A172 (cell line): ENCODE measurements at places on chromosomes 5 and 9.

DNA sequence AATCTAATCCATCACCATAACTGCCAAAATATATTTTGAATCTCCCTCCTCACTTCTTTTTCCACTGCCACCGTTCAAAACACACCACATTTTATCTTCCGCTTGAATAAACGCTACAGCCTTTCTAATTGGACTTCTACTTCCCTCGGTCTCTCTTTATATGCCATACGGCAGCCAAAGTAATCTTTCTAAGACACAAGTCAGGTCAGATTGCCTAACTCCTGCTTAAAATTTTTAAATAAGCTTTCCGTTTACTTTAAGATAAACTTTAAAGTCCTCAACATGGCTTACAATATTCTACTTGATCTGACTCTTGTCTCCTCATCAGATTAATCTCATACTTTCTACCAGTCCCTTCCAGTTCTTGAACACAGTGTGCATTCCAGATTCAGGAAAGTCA is 9.7 kb downstream of the AFF4 start:
- DNase-seq, result no peak

- DNase-seq, result no peak
Observed at GRCh38 chr9:110579034-110579861, at the start of gene SVEP1. SVEP1 (minus strand) TSS chr9:110579741; CDS start chr9:110579543, 198 bp downstream.

DNA sequence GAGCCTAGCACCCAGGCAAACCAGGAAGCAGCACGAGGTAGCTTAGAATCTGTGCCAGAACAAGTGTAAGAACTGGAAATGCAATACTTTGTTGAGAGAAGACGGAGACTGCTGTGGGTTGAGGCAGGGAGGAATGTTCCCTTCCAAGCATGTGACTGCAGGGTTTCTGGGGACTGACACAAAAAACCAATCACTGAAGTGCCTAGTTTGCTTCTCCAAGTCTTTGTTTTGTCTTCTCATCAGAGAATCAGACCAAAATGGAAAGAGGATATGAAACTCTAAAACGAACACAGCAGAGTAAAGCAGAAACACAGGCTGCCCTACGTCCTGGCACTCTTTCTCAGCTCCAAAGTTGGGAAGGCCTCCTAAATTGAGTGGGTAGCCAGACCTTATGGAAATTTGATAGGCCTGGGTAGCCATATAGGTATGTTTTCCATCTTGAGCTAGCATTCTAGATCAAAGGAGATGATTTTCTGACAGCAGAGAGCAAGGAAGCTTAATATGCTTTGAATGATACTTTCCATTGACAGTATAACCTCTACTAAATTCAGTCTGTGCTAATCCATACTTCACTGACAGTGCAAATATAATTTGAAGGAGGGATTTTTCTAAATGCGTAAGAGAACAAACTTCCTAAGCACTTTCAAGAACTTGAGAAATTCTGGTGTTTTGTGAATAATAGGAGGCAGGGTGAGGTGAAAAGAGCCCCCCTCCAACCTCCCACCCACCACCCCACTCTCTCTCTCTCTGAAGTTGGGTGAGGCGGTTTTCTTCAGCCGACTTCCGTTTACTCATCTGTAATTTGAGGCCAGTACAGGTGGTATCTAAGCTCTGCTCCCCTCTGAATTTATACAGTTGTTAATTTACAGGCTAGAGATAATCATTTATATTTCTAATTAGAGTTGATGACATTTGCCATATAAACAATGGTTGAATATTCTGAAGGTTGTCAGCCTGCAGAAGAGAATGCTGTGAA is 5.5 kb downstream of the ADRB2 start:
- no peak for DNase-seq

GRCh38 chr9:111838439-111838838 is 43.7 kb upstream of the SHOC1 start:
- DNase-seq, result no peak

- DNase-seq, result no peak
Observed at GRCh38 chr9:15357050-15357653, 50.1 kb upstream of the TTC39B start.

DNA sequence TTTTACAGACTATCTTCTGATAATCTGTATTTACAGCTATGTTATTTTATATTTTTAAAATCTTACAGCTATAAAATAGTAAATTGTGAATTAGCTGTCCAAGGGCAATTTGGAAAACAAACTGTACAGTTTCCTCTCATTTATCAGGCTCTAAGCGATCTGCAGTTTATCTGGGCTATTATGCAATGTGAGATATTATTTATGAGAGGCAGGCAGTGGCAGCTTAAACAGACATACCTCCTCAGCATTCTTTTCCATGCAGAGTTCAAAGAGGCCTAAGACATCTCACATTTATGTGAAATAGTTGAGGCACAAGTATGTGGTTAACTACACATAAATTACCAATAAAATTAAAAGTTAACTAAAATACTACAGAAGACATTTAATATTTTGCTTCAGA is 10.2 kb downstream of the NIPSNAP3B start:
- DNase-seq, result no peak

- no peak for DNase-seq
Observed at GRCh38 chr5:118834710-118835109, 153.6 kb downstream of the DTWD2 start.

DNA sequence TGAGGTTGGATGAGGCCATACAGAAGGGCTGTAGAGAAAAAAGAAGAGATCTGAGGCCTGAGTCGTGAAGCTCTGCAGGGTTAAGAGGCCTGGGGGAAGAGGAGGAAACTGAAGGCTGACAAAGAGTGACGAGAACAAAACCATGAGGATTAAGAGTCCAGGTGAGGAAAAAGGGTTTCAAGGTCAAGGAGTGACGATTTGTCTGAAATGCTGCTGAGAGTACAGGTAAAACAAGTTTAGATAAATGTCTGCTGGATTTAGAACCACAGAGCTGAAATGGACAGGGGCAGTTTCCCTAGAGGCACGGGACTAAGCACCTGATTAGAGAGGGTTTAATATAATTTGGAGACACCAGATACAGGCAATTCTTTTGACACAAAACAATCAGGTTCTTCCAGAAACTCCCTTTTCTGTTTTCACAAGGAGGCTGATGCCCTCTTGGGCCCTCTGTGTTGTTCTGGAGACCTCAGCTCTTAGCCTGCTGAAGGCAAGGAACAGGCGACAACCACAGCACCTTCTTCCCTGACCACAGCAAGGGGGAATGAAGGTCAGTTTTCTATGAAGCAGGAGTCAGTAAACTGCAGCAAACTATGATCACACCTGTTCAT is 14.6 kb upstream of the GCNT1 start:
- no peak for DNase-seq

DNA sequence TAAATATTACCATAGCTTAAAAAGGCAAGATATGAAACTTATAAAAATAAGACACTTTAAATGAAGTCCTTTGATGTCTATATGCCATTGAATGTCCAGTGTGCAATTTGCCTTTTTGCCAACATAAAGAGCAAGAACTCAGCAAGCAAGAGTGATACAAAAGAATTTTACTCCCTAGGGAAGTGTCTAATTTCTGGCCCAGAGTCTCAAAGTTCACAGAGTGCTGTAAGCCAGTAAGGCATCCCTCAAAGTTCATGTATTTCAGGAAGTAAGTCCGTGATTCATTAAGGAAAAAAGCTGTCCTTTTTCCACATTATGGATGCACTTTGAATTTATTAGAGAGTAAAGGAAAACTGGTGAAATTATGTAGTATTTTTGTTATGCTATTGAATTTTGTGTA is 185.2 kb downstream of the CCDC171 start:
- DNase-seq, result no peak

DNA sequence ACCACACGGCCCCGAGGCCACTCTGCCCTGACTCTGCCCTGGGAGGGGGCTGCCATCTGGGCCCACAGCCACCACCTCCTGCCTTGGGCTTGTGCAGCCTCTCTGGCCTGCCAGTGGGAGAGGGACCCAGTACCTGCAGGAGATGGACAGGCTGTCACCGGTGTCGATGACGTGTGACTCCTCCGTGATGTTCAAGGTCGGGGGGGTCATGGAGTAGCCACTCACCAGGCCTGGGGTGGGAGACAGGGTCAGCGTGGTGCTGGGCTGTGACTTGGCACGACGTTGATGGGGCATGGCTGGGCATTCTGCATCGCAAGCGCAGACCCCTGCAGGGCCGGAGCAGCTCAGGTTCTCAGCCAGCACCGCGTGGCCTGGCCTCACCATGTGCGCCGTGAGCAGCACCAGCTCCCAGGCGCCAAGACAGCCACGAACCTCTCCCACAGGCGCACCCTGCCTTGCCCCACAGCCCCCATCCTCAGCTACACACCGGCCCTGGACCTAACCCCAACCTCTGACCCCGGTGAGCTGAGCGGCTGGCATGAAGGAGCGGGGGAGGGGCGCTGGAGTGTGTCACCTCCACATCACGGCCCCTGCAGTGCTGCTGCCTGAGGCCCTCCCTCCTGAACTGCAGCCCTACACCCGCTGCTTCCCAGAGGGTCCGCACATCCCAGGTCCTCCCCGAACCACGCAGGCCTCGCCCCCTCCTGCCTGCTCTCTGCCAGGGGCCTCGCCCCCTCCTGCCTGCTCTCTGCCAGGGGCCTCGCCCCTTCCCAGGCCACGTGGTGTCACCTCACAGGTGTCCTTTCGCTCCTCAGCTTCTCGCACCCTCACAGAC is 17.6 kb downstream of the FLT4 start:
- DNase-seq, result no peak

DNA sequence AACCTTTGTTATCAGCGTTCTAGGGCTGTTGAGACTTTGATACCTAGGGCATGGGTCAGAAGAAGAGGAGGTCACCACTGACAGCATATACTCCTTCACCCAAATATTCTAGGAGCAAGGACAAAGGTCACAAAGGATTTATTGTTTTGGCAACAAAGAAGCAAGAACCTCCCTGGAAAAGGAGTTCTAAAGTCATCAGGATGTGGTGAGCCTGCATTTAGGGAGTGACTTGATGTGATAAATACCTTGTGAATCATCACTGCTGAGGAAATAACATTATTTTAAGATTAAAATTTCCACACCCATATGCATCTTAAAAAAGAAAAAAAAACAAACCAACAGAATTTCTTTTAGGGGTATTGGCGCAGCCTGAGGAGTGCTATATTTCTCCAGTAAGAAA is 13.9 kb downstream of the IFNA1 start:
- DNase-seq, result no peak

DNA sequence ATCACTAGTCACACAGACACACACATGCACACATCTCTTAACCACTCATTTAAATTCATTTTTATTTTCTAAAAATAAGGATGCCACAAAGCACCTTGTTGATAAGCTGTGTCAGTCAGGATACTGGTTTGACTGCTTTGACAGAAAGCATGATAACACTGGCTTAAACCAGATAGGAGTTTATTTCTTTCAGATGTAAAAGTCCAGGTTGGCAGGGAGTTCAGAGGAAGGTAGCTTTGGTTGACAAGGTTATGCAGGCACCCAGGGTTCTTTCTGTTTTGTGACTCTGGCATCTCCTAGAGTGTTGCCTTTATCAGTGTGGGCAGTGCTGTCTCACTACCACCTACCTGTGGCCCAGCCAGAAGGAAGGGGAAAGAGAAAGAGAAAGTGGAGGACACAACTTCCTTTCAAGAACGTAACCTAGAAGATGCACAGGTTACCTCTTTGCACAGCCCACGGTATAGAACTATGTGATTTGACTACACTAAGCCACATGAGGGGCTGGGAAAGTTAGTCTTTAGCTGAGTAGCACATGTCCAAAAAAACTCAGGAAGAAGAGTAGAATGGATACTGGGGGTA is 334.7 kb downstream of the OSTF1 start:
- DNase-seq, result no peak

DNA sequence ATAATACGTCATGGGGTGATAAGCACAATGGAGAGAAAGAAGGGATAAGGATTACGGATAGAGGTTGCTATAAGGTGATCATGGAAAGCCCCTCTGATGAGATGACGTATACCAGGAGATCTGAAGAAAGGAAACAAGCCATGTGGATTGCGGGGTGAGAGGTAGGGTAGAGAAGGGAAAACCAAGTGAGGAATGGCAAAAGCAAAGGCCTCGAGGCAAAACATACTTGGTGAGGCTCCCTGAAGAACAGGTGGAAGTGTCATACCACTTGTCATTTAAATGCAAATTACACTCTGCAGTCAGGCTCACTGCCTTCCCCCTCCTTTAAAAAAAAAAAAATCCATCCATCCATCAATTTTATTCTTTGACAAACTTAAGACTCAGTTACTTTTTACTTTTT is 420.8 kb downstream of the RAB3C start:
- no peak for DNase-seq

GRCh38 chr9:87233899-87234455 is 263.7 kb upstream of the DAPK1 start:
- no peak for DNase-seq

DNA sequence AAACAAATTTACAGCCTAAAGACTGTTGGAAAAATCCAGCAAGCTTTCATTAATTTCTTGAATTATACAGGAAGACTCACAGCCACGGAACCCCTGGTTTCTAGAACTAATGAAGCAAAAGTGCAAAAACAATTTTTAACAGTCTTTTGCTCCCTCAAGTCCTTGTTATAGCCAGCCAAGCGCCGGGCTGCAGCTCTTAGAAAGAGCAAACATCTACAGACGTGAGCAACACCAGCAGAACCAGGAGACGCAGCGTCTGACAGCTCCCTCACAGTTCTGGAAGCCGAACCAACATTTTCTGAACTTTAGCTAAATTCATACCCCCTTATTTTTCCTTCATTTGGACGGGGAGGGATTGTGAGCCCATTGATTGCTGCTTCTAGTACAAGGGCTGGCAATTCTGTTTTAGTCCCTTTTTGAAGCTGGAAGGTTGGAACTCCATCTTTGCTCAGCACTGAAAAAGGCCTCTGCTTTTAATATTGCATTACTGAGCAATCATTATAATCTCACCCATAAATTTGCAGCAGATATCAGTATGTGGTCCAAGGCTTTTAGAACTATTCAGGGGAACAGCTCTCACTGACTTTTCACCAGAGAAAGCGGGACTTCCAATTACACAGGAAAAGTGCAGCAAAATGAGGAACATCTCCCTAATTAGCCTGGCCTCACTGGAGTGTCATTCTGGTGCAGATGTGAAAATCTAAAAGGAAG is 45.8 kb downstream of the AK8 start:
- no peak for DNase-seq

GRCh38 chr5:158820891-158821290 is 278.8 kb downstream of the EBF1 start:
- no peak for DNase-seq

DNA sequence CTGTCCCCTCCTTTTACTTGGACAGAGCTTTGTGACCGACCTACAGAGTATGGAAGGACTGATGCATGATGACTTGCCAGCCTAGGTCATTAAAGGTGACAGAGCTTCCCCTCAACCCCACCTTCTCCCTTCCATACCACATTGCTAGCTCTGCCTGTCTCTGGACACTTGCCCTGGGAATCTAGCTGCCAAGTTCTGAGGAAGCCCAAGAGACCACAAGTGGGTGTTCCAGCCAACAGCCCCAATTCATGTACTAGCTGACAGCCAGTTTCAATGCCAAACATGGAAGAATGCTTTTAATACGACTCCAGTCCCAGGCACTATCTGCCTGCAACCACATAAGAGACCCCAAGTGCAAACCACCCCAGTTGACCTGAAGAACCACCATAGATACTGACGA is 477.1 kb downstream of the SPOCK1 start:
- DNase-seq, result peak; percentile 8

DNA sequence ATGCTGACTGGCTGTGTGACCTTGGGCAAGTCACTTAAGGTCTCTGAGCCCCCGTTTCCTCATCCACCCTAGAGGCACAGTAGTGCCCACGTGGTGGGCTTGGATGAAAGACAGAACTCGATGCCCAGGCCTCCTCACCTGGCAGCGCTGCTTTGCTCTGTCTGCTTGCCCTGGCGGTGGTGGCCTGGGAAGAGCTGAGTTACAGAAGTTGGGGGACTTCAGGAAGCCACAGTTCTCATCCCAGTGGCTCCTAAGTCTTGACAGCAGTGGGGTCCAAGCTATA is 171.5 kb upstream of the IER5L start:
- DNase-seq, result no peak
